ENCODE measurements at places on chromosomes 13 and 19.

DNA sequence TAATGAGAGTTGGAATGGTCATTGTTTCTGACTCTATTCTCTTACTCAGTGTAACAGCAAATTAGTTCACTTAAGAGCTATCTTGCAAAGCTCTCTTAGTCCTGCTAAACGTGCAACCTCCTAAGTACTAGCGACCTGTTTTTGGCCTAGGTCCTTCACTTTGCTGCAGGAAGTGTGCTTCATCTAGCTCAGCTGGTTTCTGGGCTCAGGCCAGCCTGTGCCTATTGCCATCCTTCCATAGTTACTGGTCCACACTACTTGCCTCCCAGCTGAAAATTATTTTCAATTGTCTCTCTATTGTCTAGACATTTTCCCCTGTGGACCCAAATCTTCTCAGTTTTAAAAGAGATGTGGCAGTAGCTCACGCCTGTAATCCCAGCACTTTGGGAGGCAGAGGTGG, 561.3 kb downstream of the FGF9 start:
- DNase-seq = no peak

GRCh38 chr13:79870766-79871165, 389.8 kb downstream of the NDFIP2 start:
- no peak for DNase-seq

GRCh38 chr13:30787738-30788525, 52.6 kb downstream of the ALOX5AP start:
- peak; percentile 91 for DNase-seq

DNA sequence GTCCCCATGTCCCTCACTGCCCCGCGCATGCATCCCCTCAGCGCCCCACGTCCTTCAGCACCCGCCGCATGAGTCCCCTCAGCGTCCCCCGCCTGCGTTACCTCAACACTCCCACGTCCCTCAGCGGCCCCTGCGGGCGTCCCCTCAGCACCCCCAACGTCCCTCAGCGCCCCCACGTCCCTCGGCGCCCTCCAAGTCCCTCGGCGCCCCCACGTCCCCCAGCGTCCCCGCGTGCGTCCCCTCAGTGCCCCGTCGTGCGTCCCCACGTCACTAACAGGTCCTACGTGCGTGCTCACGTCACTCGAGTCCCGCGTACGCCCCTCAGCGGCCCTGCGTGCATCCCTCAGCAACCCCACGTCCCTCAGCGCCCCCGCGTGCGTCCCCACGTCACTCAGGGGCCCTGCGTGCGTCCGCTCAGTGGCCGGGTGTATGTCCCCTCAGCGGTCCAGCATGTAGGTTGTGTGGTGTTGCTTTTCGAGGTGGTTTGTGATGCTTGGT, 19.5 kb upstream of the GAS6 start:
- DNase-seq = no peak

- no peak for DNase-seq
Observed at GRCh38 chr19:38274739-38275138, 10.4 kb downstream of the SPINT2 start.

DNA sequence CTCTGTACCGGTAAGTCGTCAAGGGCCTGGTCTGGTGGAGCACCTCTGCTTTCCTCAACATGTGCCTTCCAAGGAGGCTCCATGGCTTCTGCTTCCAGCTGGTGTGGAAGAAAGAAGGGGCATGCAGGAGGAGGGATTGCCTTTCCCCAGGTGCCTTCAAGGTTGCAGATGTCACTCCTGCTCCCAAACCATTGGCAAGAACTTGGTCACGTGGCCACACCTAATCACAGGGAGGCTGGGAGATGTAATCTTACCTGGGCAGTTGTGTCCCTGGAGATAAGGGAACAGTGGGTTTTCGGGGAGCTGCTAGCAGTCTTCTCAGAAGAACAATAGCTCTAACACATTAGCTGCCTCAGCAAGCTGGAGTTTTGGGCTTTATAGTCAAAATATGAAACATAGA, 9.7 kb upstream of the GPR18 start:
- no peak for DNase-seq

DNA sequence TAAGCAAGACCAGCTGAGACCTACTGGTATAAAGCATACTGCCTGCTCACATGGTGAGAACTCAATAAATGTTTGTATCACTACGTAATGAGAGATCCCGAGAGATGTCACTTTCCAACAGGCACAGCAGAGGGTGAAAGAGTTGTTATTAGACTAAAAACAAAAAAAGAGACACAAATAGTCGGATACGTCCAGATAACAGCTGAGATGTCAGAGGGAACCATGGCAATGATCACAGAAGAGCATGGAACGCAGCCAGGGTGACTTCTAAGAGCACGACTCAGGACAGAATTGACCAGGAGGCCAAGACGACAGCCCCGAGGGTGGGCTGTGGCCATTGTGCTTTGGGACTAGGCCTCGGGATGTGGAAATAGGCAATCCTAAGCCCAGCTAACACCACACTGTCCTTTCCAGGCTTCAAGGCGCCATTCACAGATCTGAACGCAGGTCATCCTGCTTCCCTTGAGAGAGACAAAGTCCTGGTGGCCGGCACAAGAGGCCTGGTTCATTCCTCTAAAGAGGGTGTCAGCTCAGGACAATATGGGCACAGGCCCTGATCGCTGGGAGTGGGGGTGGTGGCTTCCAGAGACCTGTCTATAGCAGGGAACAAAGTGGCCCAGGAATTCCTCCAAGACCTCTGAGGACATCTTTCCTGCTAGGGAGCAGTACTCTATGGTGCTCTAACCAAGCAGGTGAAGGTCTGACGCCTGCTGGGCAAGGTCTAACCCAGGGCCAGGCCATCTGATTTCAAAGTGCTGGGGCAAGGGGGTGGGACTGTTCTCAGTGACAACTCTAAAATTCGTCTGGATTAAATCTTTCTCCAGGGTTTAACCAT, 3.2 kb downstream of the SH3GL1 start:
- DNase-seq = no peak

DNA sequence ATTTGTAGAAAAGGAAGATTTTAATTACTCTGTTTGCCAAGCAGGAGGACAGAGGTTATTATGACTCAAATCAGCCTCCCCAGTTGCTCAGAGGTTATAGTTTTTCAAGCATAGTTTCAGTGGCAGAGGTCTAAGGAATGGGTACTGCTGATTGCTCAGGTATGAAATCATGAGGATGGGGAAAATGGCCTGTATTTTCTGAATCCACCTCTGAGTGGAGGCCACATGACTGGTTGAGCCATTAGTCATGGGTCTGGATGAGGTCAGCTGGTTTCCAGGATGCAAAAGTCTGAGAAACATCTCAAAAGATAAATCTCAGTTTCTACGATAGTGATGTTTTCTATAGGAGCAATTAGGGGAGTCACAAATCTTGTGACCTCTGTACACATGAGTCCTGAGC, 62.8 kb upstream of the CEACAM8 start:
- DNase-seq = no peak

DNA sequence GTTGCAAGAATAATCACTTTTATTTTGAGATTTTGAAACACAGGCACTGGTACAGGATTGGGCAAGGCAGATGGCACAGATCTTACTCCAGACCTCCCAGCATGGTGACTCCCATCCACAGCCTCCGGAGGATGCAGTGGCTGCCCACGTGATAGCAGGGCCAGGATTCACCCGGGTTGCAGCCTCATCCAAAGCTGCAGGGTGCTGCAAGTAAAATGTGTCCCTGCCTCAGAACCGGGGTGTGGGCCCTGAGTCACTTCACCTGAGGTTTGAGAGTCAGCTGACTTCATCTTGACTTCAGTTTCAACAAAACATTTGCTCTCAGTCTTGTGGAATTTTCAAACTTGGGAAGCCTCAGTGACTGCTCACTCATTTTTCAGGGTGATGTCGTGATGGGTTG, 201.9 kb downstream of the FGF9 start:
- no peak for DNase-seq

GRCh38 chr19:2072757-2073551, 21.9 kb upstream of the MKNK2 start:
- no peak for DNase-seq

DNA sequence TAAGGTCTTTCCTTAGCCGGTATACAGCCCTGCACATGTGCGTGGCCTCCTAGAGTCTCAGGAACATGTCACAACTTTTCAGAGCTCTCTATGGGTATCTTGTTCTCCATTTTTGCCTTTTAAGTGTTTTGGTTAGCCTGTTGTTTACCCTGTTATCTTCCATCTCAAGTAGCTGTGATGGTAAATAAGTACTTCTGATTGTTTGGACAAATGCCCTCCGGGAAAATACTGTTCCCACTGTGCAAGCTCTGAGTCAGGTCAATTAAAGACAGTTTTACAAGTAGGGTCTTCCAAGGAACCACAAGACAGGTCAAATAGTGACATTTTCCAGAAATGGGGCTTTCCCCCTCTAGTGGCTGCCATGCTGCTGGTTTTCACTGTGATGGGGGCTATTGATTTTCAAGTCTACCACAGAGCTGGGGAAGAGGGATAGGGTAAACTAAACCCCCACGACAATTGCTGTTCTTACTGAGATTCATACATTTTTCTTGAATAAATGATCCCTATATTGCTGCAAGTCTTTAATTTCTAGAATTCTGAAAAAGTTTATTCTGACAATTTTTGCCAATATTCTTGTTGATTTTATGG, 109.5 kb downstream of the TM9SF2 start:
- no peak for DNase-seq

DNA sequence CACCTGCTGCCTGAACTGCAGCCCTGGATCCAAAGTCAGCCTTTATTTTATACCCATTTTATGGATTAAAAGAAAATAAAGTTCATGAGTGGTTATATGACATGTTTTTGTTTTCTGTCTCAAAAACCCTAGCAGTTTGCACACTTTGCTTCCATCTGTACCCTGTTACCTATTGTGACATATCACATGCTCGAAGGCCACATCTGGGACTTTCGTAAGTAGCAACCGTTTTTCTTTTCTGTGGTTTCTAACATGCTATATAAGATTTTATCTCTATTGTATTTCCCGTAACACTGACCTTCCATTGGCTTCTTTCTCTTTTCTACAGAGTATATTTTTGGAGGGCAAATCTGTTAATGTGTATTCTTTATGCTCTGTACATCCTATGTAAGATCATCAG, 1007.2 kb downstream of the PCDH9 start:
- DNase-seq = no peak

DNA sequence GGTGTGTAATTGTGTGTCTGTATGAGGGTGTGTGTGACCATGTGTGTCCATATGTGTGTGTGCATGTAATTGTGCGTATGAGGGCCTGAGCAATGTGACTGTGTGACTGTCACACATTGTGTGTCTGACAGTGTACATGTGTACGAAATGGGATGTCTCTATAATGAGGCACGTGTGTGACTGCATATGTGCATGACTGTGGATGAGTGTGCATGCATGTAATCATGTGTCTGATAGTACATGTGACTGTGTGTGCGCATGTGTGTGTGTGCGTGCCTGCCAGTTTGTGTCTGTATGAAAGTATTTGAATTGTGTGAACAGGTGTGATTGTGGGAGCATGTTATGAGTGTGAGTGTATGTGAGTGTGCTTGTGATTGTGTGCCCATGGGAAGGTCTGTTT, 2.2 kb upstream of the ACSBG2 start:
- no peak for DNase-seq

DNA sequence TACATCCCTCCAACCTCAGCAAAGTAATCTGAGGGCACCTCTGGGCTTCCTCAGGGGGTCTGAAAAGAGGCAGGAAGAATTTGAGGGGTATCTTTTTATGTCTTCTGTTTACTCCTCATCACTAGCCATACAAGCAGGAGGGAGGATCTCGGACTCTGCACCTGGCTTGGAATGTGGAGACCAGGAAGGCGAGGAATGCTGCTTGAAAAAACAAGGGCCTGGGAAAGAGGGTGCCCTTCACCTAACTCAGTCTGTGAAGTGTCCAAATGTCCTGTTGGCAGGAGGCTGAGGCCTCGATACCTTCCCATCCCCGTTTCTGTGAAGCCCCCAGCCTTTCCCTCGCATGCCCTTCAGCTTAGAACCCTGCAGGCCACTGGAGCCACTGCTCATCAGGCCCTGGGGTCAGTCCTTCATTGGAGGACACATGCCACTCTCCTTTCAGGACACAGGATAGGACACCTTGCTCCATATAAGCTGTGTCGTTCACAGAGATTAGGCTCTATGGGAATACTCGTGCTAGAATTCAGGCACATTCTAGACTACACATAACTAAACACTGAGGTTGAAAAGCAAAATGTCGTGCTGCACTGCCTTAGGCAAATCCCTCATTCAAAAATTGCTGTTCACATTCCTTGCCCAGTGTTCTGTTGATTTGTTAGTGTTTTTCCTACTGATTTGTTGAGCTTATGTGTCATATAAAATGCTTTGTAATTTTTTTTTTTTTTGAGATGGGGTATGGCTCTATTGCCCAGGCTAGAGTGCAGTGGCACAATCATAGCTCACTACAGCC, 49.7 kb downstream of the ESD start:
- no peak for DNase-seq

GRCh38 chr13:38686577-38687245, at the start of gene FREM2:
Gene FREM2, plus strand, starts transcription at chr13:38687077. Its CDS starts 268 bp downstream, at chr13:38687345.
- no peak for DNase-seq

DNA sequence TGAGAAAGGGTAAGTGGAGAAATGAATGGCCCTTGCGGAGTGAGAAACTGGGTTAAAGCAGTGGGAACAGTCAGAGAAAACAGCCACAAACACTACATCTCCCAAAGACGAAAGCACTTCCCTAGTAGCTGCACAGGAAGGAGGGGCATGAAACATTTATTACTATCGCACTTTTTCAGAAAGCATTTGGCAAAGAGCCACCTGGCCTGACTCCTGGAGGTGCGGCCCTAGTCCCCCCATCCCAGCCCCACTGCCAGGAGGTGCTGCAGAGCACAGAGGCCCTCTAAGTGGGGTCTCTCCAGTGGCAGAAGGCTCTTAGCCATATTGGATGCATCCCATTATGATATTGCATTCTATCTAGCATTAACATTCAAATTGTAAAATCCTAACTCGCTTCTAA, 55.8 kb downstream of the MTMR6 start:
- no peak for DNase-seq

DNA sequence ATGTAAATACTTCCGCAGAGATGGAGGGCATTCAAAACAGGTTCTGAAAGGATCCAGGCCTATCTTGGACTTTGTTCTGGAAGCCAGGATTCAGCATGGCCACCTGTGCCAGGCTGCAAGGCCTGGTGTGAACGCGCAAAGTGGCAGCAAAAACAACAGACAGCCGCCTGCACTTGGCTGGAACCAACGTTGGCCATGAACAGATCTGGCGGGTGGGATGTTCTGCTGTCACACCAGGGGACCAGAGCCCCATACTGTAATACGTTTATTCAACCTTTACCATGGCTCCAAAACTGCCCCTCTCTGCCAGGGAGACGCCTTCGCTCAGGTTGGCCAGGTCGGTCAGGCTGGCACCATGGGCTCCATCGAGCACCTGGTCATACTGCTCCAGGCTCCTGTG, 69.7 kb downstream of the EPS15L1 start:
- no peak for DNase-seq

GRCh38 chr13:36051082-36051481, 80.1 kb downstream of the DCLK1 start:
- no peak for DNase-seq
